ENCODE measurements at places on chromosomes 12 and 14.
A peak's percentile ranks its signal among the peaks of the same experiment; 100 is the strongest.

DNA sequence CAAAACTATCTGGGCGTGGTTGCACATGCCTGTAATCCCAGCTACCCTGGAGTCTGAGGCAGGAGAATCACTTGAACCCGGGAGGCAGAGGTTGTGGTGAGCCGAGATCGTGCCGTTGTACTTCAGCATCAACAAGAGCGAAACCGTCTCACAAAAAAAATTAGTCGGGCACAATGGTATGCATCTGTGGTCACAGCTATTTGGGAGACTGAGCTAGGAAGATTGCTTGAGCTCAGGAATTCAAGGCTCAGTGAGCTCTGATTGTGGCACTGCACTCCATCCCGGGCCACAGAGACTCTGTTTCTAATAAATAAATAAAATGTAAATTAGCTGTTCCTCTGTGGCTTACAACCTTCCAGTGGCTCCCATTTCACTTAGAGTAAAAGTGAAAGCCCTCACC is 28.0 kb downstream of the RCOR1 start:
- DNase-seq, result no peak

- DNase-seq, result no peak
Measured at GRCh38 chr12:62805517-62805916, 129.4 kb downstream of the PPM1H start.

DNA sequence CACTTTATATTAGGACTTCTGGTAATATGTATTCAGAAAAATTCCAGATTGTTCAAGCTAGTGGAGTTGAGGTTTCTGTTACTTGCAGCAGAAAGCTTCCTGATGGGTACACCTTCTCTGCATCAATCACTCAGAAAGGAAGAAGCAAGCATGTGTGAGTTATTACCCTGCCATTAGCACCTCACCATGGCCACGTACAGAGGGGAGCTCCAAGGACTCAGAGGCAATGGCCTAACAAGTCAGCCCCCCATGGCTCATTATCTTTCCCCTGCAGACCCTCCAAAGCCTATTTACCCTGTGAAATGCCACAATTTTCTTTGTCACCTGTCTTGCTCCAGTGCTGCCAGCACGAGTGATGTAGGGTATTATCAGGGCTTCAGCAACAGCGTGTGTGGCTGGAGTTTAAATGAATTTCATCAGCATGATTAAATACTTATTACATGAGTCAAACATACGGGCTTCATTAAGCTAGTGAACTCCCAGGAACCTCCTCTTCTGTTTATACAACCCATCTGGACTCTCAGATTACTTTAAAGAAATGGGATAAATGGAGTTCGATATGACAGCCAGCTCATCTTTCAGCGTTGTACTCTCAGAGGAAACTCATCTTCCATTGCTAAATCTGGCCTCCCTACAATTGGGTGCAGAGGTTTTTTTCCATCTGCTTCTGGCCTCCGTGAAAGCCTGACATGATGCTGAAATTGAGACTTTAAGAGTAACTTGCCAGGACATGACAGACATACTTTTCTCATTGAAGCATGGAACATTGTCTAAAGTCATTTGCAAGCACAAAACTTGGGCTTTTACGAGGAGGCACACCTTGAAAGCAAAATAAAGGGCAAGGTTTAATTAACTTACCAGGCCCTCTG is 135.9 kb downstream of the TMEM30B start:
- DNase-seq, result peak; percentile 80

DNA sequence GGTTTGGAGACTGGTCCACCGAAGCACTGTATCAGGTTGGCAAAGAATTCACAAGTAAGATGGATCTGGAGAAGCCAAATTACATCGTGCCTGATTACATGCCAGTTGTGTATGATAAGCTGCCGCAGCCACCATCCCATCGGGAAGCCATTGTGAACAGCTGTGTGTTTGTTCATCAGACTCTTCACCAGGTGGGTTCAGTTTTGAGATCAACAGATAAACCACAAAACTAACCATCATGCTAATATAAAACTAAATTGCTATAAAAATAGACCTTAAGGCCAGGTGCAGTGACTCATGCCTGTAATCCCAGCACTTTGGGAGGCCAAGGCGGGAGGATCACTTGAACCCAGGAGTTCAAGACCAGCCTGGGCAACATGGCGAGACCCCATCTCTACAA is 58.9 kb downstream of the HSP90AA1 start:
- DNase-seq, result no peak

GRCh38 chr14:104531421-104532190 is 48.0 kb upstream of the C14orf180 start:
- no peak for DNase-seq

DNA sequence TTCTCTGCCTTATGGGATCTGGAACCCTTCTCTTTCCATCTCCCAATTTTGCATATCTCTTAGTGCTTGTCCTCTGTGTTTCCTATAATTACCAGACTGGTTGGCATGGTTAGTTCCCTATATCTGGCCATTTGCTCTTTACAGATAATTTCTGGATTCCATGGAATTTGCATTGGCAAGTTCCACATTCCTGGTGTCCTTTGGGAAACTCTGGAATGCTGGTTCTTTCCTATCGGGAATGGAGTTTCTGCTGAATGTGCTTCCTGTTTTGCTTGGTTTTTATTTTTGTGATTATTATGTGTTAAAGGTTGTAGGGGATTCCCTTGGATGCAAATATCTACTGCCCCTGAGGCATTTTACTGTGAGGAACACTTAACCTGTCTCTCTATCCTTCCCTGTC is 193.0 kb upstream of the BTG1 start:
- DNase-seq, result no peak

All from femur (tissue), 1 donor.